Calu3 (cell line): ENCODE measurements at places on chromosomes 12 and 14.

GRCh38 chr12:100959481-100959880 is 164.9 kb downstream of the ANO4 start:
- peak; percentile 27 for DNase-seq

DNA sequence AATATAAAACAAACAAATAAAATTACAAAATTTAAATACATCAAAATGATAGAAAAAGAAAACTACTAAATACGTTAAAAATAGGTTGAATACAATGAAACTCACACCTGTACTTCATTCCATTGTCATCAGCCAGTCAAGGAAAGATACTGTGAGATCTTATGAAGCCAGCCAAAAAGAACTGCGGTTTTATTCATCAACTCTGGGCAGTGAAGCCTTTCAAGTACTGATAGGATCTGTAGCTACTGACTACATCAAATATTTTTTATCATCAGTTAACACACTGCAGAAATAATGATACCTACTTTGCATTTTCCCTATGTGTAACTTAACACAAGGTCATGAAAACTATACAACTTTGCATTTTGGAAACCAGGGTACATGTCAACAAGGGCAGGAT is 46.3 kb upstream of the FAR2 start:
- no peak for DNase-seq

DNA sequence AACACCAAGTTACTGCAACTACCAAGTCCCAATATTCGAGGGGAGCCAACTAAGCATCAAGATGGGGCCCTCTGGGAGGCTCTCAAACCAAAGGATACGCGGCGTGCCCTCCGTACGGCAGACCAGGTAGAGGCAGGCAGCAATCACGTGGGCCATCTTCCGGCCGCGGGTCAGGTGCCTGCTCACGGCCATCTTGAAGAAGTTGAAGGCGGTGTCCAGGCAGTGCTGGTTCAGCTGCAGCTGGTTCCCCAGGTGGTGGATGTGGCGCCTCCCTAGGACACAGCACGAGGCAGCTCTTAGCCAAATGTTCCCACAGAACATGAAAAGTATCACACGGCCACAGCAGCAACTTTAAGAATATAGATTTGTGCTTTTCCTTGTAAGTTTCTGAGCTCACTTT is 24.3 kb downstream of the BTBD6 start:
- DNase-seq = no peak

DNA sequence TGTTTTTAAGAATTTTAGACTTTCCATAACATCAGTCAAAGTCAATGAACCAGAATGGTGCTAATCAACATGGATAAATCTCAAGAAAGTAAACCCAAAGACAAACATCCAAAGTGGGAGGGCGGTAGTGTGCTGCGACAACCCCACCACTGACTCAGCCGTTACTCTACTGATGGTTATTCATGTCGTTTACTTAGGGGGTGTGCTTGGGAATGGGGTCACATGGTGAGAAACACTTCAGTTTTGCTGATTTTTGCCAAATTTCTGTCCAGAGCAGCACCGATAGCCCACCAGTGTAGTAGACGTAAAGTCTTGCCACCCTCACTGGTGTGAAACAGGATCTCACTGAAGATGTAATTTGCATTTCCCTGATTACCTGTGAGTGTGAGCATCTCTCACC is 99.9 kb downstream of the ADGRD1 start:
- no peak for DNase-seq

- no peak for DNase-seq
These were observed 25.6 kb upstream of the CABP1 start for GRCh38 chr12:120614848-120615247.

GRCh38 chr12:7439579-7440505 is 4.1 kb downstream of the CD163L1 start:
- DNase-seq = no peak

DNA sequence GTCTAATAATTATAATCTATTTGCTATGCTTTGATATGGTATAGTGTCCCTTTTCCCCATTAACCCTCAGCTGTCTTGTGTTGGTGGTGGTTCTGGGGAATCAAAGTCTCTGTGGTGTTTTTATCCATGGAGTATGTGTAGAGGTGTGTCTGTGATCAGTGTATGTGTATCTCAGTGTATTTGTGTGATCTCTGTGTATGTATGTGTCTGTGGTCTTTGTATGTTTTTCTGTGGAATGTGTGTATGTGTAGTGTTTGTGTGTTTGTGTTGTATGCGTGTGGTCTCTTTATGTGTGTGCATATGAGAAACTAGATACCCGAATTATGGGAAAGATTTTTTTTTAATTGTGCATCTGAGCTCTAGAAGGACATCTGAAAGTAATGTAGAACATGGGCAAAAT is 1.1 kb downstream of the GPR33 start:
- no peak for DNase-seq

DNA sequence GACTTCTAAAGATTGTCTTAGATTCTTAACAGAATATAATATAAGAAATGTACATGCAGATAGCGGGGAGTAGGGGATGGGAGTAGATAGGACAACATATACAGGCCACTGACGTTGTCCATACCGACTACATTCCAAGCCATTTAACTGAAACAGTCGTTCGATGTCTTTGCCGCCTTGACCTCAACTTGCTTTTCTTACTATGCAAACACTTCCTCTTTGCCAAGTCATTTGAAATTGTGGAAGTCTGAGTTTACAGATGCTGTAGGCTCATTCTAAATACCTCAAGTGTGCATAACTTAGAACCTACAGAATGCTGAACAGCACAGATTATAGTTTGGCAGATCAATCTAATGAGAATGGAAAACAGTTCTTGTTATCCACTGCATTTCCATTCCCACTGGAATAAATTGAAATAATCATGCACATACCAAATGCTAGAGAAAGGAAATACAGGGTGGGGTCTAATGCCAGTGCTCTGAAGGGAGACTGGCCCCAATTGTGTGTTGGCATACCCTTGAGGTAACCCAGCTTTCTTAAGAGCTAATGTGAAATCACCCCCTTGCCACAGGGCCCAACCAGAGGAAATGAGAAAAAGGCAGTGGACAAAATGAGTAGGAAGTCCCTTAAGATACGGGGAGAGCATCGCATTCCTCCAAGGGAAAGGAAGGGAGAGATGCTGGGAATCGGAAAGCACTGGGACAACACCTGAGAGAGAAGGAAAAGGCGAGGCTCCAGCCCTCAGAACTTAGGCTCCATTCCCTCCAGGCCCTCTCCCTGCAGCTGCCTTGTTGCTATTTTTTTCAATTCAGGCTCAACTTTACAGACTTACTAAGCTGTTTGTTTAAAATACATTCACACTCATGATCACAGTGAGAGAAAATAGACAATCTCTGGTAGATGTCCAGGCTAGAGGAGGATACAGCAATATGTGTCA is 380.9 kb upstream of the TMTC1 start:
- DNase-seq = no peak
